ENCODE measurements at places on chromosomes 3 and 15.

DNA sequence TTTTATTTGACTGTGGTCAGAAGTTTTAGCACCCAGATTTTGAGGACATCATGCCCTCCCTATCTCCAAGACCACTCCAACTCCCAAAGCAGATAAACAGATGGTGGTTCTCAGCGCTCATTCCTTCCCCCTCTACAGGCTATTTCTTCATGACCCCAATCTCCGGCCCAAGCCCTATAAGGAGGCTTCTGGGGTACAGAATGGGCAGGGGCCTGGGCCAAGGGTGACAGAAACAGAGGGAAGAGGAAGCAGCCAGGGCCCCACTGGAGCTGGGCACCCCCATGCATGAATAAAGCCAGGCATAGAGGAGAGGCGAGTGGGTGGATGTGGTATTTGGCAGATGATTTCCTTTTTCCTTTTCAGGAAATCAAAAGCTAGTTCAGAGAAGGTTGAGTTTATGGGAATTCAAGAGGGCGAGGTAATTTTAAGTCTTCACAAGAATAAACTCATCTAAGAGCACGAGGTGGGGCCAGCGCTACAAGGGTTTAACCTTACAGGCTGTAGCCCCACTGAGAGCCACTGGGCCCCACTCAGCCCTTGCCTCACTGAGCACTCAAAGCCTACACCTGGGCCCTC, 104.8 kb upstream of the HERC1 start:
- no peak for DNase-seq

DNA sequence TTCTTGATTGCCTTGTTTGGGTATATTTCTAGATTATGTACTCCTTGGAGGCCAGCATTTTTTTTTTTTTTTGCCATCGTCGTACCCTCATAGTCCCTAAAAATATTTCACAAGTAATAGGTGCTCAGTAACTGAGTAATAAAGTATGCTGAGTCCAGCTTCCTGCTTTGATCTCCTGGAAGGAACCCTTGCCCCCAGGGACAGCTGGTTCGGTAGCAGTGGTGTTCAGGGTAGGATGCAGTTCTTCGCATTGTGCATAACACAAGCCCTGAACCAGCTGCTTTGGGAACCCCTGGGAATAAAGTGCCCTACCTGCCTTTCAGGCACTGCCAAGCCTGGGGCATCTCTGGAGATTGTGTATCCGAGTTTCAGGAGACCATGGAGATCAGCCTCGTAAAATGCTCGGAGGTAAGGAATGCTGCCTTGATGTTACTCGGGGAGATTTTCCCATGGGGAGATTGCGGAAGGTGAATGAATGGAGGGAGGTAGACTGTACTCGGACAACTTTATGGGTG, 7.6 kb downstream of the MYZAP start:
- no peak for DNase-seq

- DNase-seq, result no peak
Observed at GRCh38 chr3:126419886-126420786, 25.4 kb downstream of the CFAP100 start.

DNA sequence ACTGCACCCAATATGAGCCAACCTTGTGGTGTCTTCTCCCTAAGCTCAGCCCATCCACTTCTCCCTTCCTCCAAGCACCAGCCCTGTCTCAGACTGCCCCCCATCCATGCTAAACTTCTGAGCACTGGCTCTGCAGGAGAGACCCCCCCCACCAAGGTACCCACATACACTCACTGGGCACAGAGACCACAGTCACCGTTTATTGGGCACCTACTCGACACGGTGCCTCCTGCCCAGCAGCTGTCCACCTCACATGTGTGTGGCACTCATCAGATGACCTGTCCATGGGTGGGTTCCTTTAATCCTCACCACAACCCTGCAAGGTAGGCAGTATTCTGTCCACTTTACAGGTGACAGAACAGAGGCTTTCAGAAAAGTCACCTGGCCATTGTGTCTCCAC, 22.3 kb upstream of the SFMBT1 start:
- DNase-seq, result no peak

GRCh38 chr3:46464326-46465195, at the start of gene LTF:
Gene LTF (minus strand): TSS chr3:46464905. CDS start chr3:46464867, 38 bp downstream.
- no peak for DNase-seq

GRCh38 chr3:98021830-98022560, 13.1 kb downstream of the GABRR3 start:
- DNase-seq, result no peak

- no peak for DNase-seq
Observed at GRCh38 chr3:108333961-108334360, 37.6 kb downstream of the HHLA2 start.

DNA sequence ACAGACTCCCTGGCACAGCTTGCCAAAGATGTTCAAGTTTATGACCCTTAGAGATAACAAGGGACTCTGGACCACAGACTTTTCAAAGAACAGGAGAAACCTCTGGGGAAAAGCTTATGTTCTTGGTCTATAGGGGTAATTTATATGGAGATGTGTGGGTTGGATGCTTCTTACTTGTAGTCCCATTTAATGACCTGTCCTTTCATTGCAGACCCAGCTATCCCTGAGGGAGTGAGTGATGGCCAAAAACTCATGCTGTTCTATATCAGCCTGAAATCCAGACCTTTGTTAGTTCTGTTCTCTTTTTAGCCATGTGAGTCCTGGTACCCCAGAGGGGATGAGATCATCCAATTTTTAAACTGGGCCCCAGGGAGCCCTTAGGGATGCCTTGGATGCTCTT, 43.7 kb upstream of the MRPL3 start:
- DNase-seq, result no peak

- DNase-seq, result no peak
Observed at GRCh38 chr3:117102426-117102825, 392.8 kb downstream of the TUSC7 start.

DNA sequence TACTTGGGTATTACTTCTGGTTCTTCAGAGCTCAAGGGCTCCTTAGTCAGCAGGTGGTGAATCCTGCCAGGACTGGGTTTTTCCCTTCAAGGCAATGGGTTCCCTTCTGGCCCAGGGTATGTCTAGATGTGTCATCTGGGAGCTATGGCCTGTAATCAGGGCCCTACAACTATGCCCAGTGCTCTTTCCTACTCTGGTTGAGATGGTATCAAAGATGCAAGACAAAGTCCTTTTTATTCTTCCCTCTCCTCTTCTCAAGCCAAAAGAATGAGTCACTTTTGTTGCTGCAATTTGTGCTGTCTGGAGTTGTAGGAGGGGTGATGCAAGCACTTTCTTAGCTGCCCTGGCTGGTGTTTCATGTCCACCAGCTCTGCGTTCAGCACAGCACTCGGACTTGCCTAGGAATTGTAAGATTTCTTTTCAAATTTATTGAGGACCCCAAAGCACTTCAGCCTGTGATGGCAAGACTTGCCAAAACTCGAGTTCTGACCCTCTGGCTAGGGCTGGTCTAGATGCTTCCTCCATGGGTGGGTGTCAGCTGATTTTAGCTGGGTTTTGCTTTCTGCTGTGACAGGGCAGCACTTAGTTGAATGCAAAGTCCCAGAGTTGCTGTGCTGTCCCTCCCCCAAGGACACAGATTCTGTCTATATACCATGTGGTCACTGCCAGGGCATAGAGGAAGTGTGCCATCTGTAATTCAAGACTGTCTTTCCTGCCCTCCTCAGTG, 129.2 kb upstream of the CBLB start:
- no peak for DNase-seq

- no peak for DNase-seq
Observed at GRCh38 chr3:13976469-13976868, 96.6 kb upstream of the WNT7A start.

GRCh38 chr3:171757361-171758034, 52.8 kb downstream of the PLD1 start:
- no peak for DNase-seq

- no peak for DNase-seq
Observed at GRCh38 chr3:24707936-24708335, 213.3 kb upstream of the THRB start.

- no peak for DNase-seq
Observed at GRCh38 chr3:146115619-146116018, 45.4 kb downstream of the PLOD2 start.

DNA sequence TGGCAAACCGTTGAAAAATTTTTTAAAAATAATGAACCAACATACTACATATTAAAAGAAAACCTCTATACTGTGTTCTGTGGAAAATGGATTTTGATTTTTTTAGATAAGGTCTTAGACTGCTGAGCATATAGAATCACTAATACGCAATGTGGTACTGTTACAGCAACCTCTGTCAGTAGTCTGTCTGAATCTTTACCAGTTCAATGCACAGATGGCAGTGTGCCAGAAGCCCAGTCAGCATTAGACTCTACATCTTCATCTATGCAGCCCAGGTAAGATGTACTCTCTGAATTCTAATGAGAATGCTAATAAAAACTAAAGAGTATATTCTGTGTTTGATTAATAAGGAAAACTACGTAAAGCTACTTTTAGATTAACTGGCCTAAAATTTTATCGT, 31.3 kb upstream of the FAH start:
- DNase-seq, result no peak

GRCh38 chr15:20272422-20273184, 269.0 kb downstream of the GOLGA6L6 start:
- DNase-seq, result no peak

DNA sequence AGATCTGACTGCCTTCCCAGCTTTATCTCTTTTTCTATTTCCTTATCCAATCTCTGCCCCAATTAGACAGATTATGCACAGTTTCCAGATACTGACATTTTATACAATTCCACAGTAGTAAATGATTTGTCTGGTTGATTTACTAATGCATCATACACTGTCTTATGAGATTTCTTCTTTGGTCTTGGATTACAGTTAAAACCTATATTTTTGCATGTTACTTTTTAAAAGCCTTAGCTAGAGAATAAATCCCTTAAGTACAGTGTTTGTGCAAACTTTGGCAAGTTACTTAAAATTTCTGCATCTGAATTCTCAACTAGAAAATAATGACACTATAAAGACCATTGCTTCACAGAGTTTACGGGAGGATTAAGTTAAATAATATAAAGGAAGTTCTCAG, 6.0 kb downstream of the UNC13C start:
- no peak for DNase-seq

GRCh38 chr15:78004919-78005634, 72.4 kb downstream of the TBC1D2B start:
- DNase-seq, result no peak

DNA sequence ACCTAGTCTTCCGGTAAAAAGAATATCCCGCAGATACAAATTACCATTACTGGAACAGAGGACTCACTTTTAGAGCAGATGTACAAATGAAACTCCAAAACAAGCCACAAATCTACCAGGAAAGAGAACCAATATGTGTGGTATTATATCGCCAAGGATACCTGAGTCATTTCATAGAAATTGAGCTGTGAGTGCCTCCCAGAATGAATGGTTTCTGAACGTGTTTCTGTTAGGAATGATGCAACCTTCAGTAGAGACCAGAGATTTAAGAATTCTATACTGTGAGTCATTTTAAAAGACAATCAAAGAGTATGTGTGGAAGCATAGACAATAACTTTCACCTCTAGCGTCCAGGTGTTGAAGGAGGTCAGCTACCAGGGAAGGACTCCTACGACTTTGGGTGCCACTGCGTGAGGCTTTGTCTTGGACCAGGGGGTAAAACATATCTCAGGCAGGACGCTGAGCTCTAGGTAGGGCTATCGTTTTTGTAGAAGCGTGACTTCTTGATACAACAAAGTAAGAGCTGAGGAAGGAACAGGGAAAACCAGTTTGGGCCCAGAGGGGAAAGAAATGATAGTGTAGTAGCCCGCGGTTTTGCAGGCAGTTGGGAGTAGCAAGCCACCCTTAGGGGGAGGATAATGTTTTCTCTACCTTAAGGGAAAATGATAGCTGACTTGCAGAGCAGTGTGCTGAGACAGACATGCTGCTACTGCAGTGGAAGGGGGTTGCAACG, 210.4 kb downstream of the TP63 start:
- DNase-seq, result no peak

- no peak for DNase-seq
Observed at GRCh38 chr15:28984421-28985315, 98.9 kb downstream of the APBA2 start.

- no peak for DNase-seq
Observed at GRCh38 chr15:31498756-31499155, 172.1 kb downstream of the KLF13 start.
